Liver (tissue), 10 donors: ENCODE measurements at places on chromosomes 2 and 18. TPM values are rescaled to one million over a fixed set of nuclear protein-coding genes. Genes with fewer than 3 reads are reported as not detected.

The DPYSL5 gene
- total RNA-seq: not detected

The CD8B gene
- total RNA-seq: 0.17 TPM

The PHLPP1 gene
- total RNA-seq: 14.5 TPM

The ASAP2 gene
- 3.5 TPM for total RNA-seq

The UBE2F gene
- 31.6 TPM for total RNA-seq

The SUCLG1 gene
- 149 TPM for total RNA-seq

The ZC3H6 gene
- 5.8 TPM for total RNA-seq

The LYPD1 gene
- 0.17 TPM for total RNA-seq

The SP3 gene
- 83.7 TPM for total RNA-seq

The TOGARAM2 gene
- total RNA-seq: 0.42 TPM

The WBP1 gene
- total RNA-seq: 23.5 TPM

The MEIS1 gene
- 8.6 TPM for total RNA-seq

The GBX2 gene
- not detected for total RNA-seq

The CHST9 gene
- 0.42 TPM for total RNA-seq

The FAM161A gene
- total RNA-seq: 0.98 TPM

The KLHL29 gene
- total RNA-seq: 0.47 TPM

The OST4 gene
- total RNA-seq: 94.8 TPM

The RNF125 gene
- 3.3 TPM for total RNA-seq

The SERPINB7 gene
- total RNA-seq: not detected

The ZNF804A gene
- 0.37 TPM for total RNA-seq

The LIMS4 gene
- 0.56 TPM for total RNA-seq

The ALK gene
- total RNA-seq: not detected

The RPRD1A gene
- total RNA-seq: 29.5 TPM

The TLX2 gene
- not detected for total RNA-seq

The DES gene
- 0.23 TPM for total RNA-seq

The RFX8 gene
- 0.09 TPM for total RNA-seq

The SETBP1 gene
- 2.5 TPM for total RNA-seq

The NCOA1 gene
- 26.6 TPM for total RNA-seq

The GPR35 gene
- 0.50 TPM for total RNA-seq

The TFCP2L1 gene
- total RNA-seq: 1.5 TPM

The TBR1 gene
- not detected for total RNA-seq

The GMCL1 gene
- total RNA-seq: 7.7 TPM

The SP5 gene
- total RNA-seq: 0.84 TPM

The GRB14 gene
- 1.0 TPM for total RNA-seq

The ZNF397 gene
- 20.0 TPM for total RNA-seq

The SLC16A14 gene
- total RNA-seq: 3.7 TPM

The ADAM23 gene
- total RNA-seq: 0.17 TPM

The MDH1B gene
- total RNA-seq: 0.09 TPM

The CD8A gene
- 0.47 TPM for total RNA-seq

The PREPL gene
- total RNA-seq: 18.8 TPM

The RAB27B gene
- 0.33 TPM for total RNA-seq

The MZT2B gene
- 32.0 TPM for total RNA-seq

The CAPN13 gene
- total RNA-seq: 0.42 TPM

The POTEC gene
- not detected for total RNA-seq

The NRBP1 gene
- 56.9 TPM for total RNA-seq

The TMEM178A gene
- 0.56 TPM for total RNA-seq

The POMC gene
- total RNA-seq: 7.8 TPM

The PPM1G gene
- total RNA-seq: 45.5 TPM
